Ecto neural progenitor cell (in vitro differentiated cells): ENCODE measurements at places on chromosomes 13 and 19.
A peak's percentile ranks its signal among the peaks of the same experiment; 100 is the strongest.

- no peak for DNase-seq
These were observed 61.2 kb downstream of the RFC3 start for GRCh38 chr13:33879118-33879517.

DNA sequence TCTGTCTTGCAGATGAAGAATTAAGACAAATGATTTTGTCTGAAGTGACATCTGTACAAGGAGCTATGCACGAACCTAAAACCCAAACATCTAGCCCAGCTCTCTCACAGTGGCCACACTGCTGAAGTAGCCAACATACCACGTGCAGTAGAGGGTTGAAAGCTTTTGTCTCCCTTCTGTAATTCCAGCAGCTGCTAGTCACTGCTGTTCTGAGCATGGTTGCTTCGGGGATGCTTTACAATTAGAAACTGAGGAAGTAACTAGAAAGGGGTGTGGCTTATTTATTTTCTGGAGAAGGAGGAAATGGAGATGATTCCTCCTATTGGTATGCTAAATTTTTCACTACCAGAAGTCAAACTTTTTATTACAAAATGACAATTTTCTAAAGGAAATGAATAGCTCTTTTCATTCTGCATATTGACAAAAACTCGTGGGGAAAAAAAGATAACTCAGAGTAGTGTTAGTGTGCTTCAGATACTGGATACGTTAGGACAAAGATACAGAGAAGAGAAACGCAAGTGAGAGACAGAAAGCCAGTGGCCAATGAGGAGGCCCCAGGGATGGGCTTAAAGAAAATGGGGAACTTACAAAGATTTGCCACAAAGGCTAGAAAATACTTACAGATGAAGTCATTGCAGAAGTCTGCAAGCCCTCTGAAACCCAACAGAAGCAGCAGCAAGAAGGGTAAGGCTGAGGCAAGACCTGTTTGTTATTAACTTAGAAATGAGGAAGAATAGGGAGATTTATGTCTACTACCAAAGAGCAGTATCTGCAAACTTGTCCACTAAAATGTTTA, 192.7 kb upstream of the MIR17HG start:
- no peak for DNase-seq

GRCh38 chr13:112992931-112993680, 24.1 kb downstream of the MCF2L start:
- DNase-seq: no peak

- DNase-seq: no peak
These were observed 2.2 kb upstream of the ADM5 start for GRCh38 chr19:49687150-49687549.

- no peak for DNase-seq
These were observed 20.5 kb upstream of the SLC7A10 start for GRCh38 chr19:33245948-33246708.

GRCh38 chr19:40642757-40643305, 41.7 kb downstream of the LTBP4 start:
- no peak for DNase-seq

GRCh38 chr19:34173193-34173956, 1.1 kb downstream of the LSM14A start:
- DNase-seq: peak; percentile 81

DNA sequence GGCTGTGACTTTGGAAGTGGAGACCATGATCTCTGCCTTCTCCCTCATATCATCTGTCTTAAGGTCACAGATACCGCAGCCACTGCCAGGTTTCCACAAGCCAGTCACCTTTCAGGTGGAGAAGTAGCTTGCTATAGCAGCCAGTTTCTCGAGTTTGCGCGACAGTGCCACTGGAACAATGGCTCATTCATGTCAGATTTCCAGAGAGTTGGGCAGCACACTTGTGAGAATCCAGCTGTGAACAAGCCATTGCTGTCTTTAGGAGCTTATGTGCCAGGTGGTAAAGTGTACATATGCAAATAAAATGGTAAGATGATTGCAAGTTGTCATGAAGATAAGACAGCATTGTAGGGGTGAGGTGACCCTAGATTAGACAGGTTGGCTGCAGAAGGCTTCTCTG, 22.3 kb downstream of the GARRE1 start:
- no peak for DNase-seq

DNA sequence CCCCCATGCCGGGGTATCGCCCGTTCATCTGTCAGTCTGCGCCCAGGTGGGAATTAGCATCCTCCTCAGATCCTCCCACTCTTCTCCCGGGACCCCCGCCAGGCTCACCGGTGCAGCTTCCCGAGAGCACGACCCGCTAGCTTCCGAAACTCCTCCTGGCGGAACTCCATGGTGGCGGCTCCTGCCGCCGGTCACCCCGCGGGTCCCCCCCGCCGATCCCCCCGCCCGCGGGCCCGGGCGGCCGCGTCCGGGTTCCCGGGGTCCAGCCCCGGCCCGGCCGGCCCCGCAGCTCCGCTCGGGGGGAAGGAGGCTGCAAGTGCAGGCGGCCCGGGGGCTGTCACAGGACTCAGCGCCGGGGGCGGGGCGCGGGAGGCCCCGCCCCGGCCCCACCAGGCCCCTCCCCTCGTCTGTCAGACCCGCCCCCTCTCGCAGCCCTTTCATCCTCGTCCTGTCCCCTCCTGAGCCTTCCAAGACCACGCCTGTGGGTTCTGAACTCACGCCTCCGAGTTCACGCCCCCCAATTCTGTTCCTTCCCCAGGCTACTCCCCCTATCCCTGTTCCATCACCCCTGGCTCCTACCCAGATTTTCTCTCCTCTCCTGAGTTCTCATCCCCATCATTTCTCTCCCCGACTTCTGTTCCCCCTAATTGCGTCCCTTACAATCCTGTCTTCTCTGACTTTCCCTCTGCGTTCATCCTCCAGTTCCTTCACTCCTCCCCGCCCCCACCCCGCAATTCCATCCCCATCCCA, at the start of gene SLC17A7:
Gene SLC17A7 (minus strand): TSS at position 318 of the 750 bp plus-strand sequence. CDS start 148 bp downstream, at position 170.
- DNase-seq: peak; percentile 85

GRCh38 chr13:42807866-42808265, 26.5 kb downstream of the FAM216B start:
- no peak for DNase-seq

GRCh38 chr19:17753976-17754375, 2.7 kb downstream of the FCHO1 start:
- DNase-seq: peak; percentile 52

DNA sequence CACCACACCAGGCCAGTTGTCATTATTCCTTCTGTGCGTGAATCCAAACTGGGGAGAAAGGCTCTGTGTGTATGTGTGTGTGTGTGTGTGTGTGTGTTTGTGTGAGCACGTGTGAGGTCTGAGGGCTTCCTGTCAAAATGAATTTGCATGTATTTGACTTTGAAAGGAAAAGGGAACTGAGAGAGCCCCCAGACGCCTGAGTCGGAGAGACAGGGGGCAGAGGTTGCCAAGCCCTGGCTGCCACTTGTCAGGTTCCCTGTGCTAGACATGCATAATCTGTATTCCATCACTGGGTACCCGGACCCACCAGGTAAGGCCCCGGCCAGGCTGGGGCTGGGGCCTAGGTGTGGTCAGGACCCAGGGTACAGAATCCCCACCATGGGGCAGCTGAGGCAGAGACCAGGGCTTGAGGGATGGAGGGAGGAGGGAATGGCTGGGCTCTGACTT, at the start of gene CLEC17A:
Gene CLEC17A (plus strand): TSS at position 191 of the 447 bp plus-strand sequence. CDS start 77 bp downstream, at position 268.
- DNase-seq: no peak

GRCh38 chr19:40219721-40220276, 1.6 kb upstream of the TTC9B start:
- no peak for DNase-seq

DNA sequence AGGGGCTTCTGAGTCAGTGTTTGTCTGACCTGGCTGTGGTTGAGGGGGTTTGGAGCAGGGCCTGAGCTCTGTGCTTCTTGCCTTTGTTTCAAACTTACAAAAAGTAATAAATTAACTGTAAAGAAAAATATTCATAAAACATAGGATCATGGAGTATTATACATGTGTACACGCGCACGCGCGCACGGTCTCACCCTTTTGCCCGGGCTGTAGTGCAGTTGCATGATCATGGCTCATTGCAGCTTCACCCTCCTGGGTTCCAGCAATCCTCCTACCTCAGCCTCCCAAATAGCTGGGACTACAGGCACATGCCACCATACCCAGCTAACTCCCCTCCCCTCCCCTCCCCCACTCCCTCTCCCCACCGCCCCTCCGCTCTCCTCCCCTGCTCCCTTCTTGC, 23.5 kb downstream of the TDRD12 start:
- no peak for DNase-seq

- no peak for DNase-seq
These were observed 55.1 kb upstream of the NBEA start for GRCh38 chr13:34886987-34887386.

- DNase-seq: no peak
These were observed 8.2 kb upstream of the ZNF507 start for GRCh38 chr19:32337084-32337808.

DNA sequence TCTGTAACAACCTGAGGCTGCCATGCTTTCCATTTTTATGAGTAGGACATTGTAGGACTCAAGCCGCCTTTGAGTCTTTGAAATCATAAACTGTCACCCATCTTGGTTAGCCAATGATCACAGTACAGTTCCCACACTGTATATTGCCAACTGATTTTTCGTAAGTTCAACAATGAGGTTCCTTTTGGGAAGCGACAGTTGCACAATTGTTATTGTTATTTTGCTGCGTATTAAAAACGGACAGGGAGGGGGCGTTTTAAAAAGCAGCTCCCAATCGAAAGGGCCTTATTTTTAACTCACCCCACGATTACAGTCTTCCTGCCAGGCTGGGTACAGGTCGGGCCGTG, 601 bp downstream of the SLC46A3 start:
- no peak for DNase-seq

- no peak for DNase-seq
These were observed 5.6 kb downstream of the U2AF2 start for GRCh38 chr19:55660404-55660803.

DNA sequence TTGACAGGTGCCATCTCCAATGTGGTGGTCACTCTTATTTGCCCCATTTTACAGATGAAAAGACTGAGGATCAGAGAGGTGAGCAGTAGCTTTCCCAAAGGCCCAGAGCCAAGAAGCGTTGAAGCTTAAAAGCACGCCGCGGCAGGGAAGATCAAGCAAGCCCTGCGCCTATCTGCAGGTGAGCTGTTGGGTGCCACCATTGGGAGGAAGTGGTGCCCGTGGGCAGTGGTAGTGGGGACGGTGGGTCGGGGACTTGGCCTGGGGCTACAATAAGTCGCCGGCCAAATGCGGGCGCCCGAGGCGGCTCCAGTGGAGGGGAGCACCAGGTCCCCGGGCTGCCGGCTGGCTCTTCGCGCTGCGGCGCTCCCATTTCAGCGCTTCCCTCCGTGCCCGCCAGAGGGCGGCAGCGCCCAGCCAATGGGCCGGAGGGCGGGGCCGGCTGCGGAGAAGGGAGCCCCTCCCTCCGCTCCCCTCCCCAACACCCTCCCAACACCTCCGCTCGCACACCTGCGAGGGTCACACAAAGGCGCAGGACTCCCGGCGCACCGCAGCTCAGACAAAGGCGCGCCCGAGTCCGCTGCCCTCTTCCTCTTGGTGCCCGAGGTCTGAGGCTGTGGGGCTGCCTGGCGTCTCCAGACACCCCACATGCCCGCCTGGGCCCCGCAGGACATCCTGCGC, 744 bp upstream of the POU2F2 start:
- peak; percentile 86 for DNase-seq

DNA sequence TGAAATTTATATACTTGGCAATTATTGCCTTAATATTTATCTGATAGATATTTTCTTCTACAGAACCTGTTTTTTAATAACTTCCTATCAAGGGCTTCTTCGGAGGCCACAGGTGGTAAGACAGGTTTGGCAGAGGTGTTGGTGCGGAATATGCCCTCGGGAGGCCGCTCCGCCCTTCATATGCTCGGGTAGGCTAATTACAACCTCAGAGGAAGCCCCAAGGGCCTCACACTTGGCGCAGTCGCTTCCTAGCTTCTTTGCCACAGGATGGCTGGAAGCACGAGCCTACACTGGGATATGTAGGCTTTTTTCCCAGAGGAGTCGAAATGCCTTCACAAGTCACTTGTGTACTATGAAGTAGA, 68.8 kb downstream of the LMO7 start:
- no peak for DNase-seq

DNA sequence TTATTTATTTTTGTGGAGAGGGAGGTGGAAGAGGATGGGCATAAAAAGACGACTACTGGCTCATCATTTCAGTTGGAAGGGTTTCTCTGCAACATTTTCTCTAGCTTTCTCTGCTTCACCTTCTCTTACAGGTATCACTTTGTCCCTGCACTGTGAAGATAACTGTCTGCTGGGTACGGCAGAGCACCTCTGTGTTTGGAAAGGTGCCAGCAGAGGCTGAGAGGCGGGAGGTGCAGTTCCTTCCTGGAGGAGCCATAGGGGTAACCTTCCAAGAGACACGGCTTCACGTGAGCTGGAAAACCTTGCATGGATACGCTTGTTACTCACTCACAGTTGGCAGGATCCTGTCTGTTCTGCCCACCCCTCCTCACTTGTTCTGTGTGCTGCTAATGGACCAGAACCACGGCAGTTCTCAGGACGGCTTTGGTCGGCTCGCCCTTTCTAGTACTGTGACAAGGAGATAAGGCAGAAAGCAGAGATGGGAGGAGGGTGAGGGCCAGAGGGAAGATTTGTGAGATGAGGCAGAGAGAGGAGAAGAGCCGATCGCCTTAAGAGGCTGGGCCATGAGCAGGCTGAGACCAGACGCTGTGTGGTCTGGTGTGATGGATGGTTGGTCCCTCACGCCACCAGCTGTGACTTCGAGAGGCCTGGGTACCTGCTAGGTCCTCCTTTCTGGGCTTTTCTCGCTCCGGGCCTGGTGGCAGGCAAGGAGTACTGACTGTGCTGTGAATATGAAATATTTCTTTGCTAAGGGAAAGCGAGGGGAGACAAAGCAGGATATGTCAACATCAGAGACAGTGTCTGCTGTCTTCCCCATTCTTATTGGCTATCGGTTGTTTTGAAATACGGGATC, 66.8 kb downstream of the MRPL57 start:
- no peak for DNase-seq

DNA sequence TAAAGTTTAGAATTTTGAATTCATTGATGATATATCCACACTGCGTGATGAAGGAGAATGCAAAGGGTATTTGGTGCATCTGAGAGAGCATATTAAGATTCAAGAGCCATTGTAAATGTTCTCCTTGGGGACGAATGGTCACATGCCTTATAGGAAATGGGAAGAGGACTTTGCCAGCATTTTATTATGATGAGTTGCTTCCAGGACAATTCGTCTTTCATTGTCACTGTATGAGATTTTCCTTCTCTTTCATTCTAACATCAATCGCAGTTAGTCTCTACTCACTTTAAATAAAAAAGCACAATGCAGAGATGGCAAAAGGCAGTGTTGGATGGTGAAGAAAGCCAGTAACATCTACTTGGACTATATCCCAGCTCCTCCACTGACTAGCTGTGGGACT, 21.4 kb downstream of the WDFY2 start:
- no peak for DNase-seq

- no peak for DNase-seq
These were observed 1064.9 kb downstream of the SLITRK5 start for GRCh38 chr13:88736026-88736425.

- DNase-seq: no peak
These were observed 26.0 kb downstream of the ZNF333 start for GRCh38 chr19:14715841-14716240.

GRCh38 chr13:30366088-30366487, 56.2 kb upstream of the UBE2L5 start:
- DNase-seq: no peak

DNA sequence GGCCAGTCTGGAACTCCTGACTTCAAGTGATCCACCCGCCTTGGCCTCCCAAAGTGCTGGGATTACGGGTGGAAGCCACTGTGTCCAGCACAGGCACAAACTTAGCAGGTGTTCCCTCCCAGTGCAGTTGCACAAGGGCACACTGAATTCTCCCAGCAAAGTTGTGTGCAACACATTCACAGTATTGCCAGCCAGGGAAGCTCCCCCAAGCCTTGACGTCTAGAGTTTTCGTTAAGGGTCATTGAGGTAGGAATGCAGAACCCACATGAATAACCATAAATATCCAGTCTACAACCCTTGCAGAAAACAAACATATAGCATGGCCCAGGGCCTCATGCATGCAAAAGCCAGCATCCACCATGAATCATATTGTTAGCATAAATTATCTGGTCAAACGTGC, 3.3 kb upstream of the AURKC start:
- no peak for DNase-seq
